ENCODE measurements at places on chromosomes 2 and 18.

GRCh38 chr2:236517251-236518031, 52.2 kb upstream of the ACKR3 start:
- DNase-seq, result no peak

DNA sequence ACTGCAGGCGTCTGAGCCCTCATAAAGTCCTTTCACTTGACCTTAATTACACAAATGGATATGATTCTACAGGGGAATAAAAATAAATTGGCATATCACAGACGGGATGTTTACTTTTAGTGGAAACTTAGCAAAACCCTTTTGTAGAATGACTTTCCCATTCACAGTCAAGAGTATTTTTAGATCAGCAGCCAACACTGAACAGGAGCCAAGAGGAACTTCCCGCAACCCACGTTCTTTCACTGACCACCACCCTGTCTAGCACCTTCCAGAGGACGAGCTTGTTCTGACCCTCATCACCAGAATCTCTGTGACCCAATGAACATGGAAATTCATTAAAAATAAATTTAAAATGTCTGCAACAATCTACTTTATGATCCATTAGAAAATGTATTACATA, 119.0 kb upstream of the SNTG2 start:
- no peak for DNase-seq

DNA sequence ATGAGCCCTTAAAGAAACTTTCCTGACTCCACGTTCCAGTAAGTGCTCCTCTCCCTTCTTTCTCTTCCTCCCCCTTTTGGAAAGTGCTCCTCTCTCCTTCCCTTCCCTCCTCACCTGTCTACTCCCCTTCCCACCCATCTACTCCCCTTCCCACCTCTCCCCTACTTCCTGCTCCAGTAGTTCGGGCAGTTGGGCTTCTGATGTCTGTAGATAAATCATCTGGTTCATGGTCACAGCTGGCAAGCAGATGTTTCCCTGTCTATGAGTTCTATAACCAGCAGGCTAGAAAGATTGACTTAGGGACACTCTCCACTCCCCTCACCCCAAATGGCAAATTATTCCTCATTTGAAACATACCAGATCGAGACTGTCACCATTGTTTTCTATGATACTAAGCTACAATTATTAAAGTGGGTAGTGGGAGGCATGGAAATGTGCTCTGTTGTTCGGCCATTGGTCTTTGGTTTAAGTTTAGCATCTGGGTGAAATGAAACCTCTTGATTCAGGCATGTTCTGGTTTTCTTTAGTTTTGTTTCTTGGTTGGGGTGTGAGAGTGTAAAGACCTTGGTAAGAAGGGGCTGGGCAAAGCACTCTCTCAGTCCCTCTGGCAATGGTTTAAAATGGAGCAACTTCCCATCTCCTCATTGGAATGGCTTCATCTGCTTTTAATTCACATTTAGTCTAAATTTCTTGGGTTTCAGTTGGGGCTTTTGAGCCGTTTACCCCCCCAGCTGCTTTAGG, 413.2 kb upstream of the SPRED2 start:
- no peak for DNase-seq

GRCh38 chr2:128263902-128264331, 54.8 kb downstream of the HS6ST1 start:
- no peak for DNase-seq

- no peak for DNase-seq
Measured at GRCh38 chr2:88198308-88198707, 28.2 kb downstream of the THNSL2 start.

- no peak for DNase-seq
Measured at GRCh38 chr2:70144443-70145143, 46.2 kb downstream of the C2orf42 start.

GRCh38 chr2:48944956-48945355, 189.4 kb upstream of the LHCGR start:
- DNase-seq, result no peak

GRCh38 chr18:77144451-77145118, 12.0 kb upstream of the MBP start:
- no peak for DNase-seq
